ENCODE measurements at places on chromosomes 2 and 18.

- no peak for DNase-seq
These were observed 179.0 kb downstream of the TRABD2A start for GRCh38 chr2:84701880-84702279.

DNA sequence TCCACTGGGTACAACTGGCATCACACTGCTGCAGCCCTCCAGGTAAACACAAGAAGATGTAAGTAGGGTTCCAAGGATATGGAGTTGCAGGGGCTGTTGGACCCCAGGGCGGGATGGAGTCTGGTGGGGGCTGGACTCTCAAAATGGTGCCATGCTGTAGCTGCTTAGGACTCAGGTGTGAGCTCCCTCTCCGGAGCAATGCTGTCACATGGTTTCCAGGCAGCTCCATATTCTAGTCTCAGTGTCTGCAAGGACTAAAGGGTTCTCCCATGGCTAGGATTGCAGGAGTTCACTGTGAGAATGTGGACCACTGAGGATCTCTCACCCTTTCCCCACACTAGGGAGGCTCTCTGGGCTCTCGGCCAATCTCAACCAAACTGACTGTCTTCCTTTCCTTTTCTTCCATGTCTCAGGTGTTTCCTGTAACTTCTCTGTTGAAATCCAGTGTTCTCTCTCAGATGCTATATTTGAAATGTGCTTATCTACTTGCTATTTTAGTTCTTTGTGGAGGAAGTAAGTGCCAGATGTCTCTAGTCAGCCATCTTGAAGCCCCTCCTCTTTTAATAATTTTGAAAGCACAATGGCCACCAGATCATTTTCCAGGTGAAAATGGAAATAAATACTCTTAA lies 57.6 kb downstream of the CCNT2 start:
- DNase-seq = no peak

DNA sequence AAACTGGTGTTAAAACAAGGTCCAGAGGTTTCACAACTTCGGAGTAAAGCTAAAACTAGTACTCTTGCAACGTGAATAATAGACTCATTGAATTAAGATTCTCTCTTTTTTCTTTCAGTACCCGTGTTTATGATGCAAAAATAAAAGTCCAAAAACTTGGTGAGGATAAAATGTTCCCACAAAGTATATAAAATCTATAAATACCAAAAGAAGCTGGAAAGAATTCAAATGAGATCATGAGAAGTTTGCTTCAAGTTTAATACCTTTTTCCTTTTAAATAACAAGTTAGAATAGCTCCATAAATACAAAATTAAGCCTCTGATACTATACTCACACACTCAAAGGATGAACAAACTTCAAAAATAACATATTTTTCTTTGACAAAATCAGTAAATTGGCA lies 34.0 kb downstream of the METTL4 start:
- DNase-seq = no peak

GRCh38 chr18:2805970-2806943 lies 40.5 kb upstream of the EMILIN2 start:
- DNase-seq = no peak

GRCh38 chr2:71697106-71698004 lies 244.0 kb downstream of the DYSF start:
- DNase-seq = no peak
